Mammary epithelial cell (primary cell): ENCODE measurements at places on chromosomes 4 and X. TPM values are rescaled to one million over a fixed set of nuclear protein-coding genes. Genes with fewer than 3 reads are reported as not detected.

The CT45A5 gene
- total RNA-seq, result not detected

The CLGN gene
- total RNA-seq, result under 0.01 TPM

The UBE2D3 gene
- total RNA-seq, result 352 TPM

The KLHL2 gene
- 23.7 TPM for total RNA-seq

The TNIP3 gene
- total RNA-seq, result not detected in 2 replicates

The OPHN1 gene
- total RNA-seq, result 3.6 and 7.3 TPM in 2 replicates

The SYTL4 gene
- 1.0 TPM for total RNA-seq

The GPAT3 gene
- 12.6 and 20.0 TPM in 2 replicates for total RNA-seq

The PSAPL1 gene
- under 0.01 TPM for total RNA-seq

The TCEAL6 gene
- total RNA-seq, result not detected

The EXOC1L gene
- total RNA-seq, result not detected

The SSX2B gene
- not detected for total RNA-seq

The ARAF gene
- total RNA-seq, result 15.8 TPM

The SMAD1 gene
- total RNA-seq, result 43.2 TPM

The STOX2 gene
- 2.5 and 3.2 TPM in 2 replicates for total RNA-seq

The PTCHD1 gene
- total RNA-seq, result not detected in 2 replicates

The GAR1 gene
- total RNA-seq, result 21.7 and 22.7 TPM in 2 replicates

The ZCCHC18 gene
- total RNA-seq, result 0.51 and 1.3 TPM in 2 replicates

The RAP2C gene
- total RNA-seq, result 30.7 and 38.2 TPM in 2 replicates

The PRAF2 gene
- total RNA-seq, result 8.2 TPM

The SPACA5 gene
- not detected for total RNA-seq

The FAM13A gene
- total RNA-seq, result 5.4 and 7.8 TPM in 2 replicates
